ENCODE measurements at places on chromosomes 5 and 9. TPM values are rescaled to one million over a fixed set of nuclear protein-coding genes. Genes with fewer than 3 reads are reported as not detected.

DNA sequence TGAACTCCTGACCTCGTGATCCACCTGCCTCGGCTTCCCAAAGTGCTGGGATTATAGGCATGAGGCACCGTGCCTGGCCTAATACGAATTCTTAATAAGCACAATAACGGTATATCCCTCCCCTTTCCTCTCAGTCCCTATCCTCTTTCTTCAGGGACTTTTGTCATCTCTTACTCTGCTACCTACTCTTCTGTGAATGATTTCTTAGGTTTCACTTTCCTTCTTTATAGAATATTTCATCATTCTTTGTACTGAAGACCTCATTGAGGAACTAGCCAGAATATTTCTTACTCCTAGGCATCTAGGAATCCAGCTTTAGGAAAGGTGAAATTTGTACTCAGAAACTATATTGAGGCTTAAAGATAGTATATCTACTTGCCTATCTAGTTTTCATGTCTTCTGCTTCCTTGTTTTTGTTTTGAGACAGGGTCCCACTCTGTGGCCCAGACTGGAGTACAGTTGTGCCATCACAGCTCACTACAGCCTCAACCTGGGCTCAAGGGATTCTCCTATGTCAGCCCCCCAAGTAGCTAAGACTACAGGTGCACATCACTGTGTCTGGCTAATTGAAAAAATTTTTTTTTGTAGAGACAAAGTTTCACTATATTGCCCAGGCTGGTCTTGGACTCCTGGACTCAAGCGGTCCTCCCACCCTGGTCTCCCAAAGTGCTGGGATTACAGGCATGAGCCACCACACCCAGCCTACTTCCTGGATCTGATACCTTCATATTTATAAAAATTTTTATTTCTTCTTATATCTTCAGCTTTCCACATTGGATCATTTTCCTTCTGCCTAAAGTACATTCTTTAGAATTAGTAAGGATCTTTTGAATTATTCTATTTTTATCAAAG, 69.7 kb downstream of the GPBP1 start:
- DNase-seq: no peak
- H3K4me3 ChIP-seq: no peak overlapping the region
- no peaks in the 10 kb centered on the region for H3K27me3 ChIP-seq

DNA sequence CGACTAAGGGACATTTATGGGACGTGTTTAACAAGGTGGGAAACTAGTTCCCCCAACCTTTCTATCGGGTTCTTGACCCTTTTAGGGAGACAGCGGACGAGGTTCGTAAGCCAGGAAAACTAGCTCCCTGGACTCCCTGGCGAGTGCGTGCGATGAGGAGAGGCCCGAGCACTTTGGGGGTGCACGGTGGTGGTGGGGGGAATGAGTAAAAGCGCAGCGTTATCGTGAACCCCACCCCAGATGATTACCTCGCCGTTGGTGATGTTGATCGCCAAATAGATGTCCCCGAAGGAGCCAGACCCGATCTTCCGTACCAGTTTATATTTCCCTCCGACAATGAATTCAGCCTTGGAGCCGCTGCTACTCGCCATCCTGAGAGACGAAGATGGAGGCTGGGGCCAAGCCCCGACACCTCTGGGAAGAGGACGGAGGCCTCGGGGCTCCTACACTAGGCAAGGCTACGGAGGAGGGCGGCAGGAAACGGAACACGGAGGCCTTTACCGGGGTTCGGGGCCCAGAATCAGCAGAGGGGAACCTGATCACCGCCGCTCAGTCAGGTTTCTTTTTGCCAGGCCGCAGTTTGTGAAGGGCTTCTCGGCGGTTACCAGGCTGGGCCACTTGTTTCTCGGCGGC, 529 bp downstream of the CSNK1A1 start:
- no peaks in the 10 kb centered on the region for H3K27me3 ChIP-seq
- H3K4me3 ChIP-seq: peak overlapping the region; percentile 86
- H3K36me3 ChIP-seq: no peaks in the 10 kb centered on the region
- peaks cover 47% of the 10 kb centered on the region for H3K4me1 ChIP-seq

The PCDHGA5 gene
- total RNA-seq: 8.8 TPM

The LHX3 gene
- total RNA-seq: not detected

The HMCN2 gene
- total RNA-seq: 6.1 TPM

DNA sequence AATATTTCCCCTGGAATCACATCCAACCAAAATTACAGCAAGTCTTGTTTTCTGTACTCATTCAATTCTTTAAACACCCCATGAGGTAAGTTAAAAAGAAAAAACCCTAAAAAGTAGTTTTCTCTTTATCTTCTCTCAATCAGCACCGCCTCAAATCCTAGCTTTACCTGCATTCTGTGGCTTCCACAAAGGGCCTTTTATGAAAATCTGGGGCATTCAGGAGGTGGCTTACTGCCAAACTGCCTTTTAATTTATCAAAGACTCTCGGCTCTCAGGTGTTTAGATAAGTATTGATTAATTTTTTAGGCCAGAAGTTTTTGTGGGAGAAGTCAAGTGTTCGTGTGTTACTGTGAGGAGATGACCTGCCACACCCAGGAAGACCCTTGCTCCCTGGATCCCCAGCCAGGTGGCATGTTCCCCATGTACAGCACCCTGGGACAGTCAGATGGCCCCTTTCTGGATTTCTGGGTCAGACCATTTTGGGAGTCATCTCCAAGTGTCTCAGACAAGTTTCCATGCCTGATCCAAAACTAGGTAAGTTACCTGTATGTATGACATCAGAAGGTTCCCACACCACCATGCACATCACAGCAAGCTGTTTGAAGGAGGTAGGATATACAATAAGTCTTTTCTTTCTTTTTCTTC, 6.2 kb upstream of the TMEM171 start:
- no peaks in the 10 kb centered on the region for H3K27me3 ChIP-seq
- no peaks in the 10 kb centered on the region for H3K36me3 ChIP-seq
- H3K27ac ChIP-seq: no peak overlapping the region
- H3K4me1 ChIP-seq: no peaks in the 10 kb centered on the region

DNA sequence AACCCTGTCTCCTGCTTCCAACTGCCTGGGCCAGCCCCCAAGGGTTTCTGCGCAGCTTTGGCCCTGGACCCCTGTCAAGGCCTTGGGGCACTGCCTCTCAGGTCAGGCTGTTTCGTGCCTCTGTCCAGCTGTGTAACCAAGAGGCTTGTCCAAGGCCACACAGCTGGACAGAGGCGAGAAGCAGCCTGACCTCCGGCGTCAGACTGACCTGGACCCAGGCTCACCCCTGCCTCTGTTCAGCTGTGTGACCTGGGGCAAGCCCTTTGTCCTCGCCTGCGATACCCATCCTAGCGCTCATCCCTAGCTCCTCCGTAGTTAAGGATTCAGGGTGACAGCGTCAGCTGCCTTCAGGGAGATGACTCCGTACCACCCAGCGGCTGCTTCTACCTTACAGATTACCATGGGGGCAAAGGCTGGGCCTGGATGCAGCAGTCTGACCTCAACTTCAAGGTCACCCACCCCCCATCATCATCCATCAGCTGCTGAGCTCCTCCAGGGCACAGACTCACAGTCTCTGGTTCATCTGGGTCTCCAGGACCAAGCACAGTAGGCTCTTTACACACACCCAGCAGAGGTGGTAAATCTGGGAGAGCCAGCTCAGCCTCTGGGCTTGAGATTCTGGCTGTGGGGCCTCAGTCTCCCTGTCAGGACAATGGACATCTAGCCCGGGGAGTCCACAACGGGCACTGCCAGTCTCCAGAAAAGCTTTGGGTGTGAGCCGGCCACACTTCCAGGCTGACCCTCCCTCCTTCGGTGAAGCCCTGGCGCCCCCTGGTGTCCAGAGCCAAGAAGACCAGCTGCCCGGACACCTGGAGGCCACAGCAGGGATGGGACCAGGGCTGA, 7.9 kb downstream of the AK1 start:
- H3K4me3 ChIP-seq: no peak overlapping the region
- H3K36me3 ChIP-seq: no peaks in the 10 kb centered on the region
- H3K4me1 ChIP-seq: peaks cover 64% of the 10 kb centered on the region
- H3K27me3 ChIP-seq: no peaks in the 10 kb centered on the region
- peak; percentile 94 for DNase-seq
- peak overlapping the region; percentile 39 for H3K27ac ChIP-seq

The PCDHB10 gene
- 1.1 TPM for total RNA-seq

DNA sequence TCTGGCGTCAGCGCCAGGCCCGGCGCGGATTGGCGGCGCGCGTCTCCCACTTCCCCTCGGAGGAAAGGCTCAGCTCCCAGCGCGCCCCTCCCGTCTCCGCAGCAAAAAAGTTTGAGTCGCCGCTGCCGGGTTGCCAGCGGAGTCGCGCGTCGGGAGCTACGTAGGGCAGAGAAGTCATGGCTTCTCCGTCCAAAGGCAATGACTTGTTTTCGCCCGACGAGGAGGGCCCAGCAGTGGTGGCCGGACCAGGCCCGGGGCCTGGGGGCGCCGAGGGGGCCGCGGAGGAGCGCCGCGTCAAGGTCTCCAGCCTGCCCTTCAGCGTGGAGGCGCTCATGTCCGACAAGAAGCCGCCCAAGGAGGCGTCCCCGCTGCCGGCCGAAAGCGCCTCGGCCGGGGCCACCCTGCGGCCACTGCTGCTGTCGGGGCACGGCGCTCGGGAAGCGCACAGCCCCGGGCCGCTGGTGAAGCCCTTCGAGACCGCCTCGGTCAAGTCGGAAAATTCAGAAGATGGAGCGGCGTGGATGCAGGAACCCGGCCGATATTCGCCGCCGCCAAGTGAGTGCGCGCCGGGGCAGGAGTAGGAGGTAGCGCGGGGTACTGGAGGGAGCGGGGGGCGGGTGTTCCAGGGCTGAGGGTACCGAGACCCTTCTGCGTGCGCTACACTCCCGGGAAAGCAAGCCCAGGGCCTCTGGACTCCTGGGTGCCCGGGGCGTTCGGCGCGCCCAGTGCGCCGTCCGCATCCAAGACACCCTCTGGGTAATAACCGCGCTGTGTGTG, at the start of gene MSX2:
Gene MSX2 (plus strand): TSS at position 99 of the 777 bp plus-strand sequence. CDS start 78 bp downstream, at position 177.
- H3K4me3 ChIP-seq: peak within 1 kb of the TSS; percentile 46
- H3K36me3 ChIP-seq: no peaks in the 10 kb centered on the region
- DNase-seq: peak; percentile 86
- peak within 1 kb of the TSS; percentile 74 for H3K27ac ChIP-seq
- H3K4me1 ChIP-seq: no peaks in the 10 kb centered on the region

DNA sequence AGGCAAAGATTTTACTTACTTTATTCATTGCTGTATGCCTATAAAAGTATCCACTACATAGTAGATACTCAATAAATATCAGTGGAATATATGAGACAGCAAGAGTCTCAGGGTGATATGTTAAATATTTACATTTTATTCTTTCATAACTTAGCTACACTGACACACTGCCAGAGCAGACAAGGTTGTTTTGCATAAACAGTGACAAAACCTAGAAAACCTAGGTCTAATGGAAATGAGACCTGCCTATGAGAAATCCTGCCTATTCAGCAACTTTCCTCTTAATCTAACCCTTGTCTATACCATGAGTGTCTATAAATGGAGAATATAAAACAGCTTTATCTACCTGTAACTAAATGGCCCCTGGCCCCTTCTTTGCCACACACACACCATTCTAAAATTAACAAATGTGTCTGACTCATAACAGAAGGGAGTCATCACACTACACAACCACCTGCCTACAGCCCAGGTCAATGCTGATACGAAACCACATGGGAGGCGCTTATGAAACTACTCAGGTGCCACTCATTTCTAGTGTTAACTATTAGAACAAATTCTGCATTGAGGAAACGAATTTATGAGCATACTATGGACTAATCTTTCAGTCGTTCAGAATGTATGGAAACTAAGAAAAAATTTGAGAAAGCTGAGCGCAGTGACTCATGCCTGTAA, 60.3 kb downstream of the UBAP2 start:
- DNase-seq: no peak
- H3K27ac ChIP-seq: no peak overlapping the region
- peaks cover 8% of the 10 kb centered on the region for H3K36me3 ChIP-seq
- no peaks in the 10 kb centered on the region for H3K4me1 ChIP-seq
- H3K4me3 ChIP-seq: no peak overlapping the region

The HAVCR2 gene
- 1.0 TPM for total RNA-seq

DNA sequence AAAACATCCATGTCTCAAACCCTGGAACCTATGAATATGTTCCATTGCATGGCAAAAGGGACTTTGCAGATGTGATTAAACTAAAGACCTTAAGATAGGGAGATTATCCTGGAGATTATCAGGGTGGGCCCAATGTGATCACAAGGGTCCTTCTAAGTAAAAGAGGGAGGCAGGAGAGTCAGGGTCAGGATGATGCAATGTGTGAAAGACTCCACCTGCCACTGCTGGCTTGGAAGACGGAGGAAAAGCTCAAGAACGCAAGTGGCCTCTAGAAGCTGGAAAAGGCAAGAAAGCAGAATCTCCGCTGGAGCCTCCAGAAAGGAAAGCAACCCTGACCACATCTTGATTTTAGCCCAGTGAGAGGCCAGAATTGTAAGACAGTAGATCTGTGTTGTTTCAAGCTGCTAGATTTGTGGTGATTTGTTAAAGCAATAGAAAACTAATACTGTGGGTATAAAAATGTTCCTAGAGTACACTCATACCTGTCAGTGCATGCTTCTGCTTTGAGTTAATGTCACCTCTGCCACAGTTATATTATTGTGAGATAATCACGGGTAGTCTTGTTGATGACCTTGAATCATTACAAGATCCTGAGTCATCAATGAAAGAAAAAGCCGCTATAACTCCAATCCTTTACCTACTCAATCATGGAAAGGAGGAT, 93.5 kb upstream of the TNPO1 start:
- H3K36me3 ChIP-seq: no peaks in the 10 kb centered on the region
- no peaks in the 10 kb centered on the region for H3K4me1 ChIP-seq
- DNase-seq: no peak
- no peak overlapping the region for H3K4me3 ChIP-seq
- no peak overlapping the region for H3K27ac ChIP-seq

The TXN gene
- total RNA-seq: 95.7 TPM

GRCh38 chr5:162372256-162372655, 304.7 kb downstream of the GABRG2 start:
- H3K4me1 ChIP-seq: no peaks in the 10 kb centered on the region
- no peak overlapping the region for H3K4me3 ChIP-seq
- H3K27ac ChIP-seq: no peak overlapping the region

DNA sequence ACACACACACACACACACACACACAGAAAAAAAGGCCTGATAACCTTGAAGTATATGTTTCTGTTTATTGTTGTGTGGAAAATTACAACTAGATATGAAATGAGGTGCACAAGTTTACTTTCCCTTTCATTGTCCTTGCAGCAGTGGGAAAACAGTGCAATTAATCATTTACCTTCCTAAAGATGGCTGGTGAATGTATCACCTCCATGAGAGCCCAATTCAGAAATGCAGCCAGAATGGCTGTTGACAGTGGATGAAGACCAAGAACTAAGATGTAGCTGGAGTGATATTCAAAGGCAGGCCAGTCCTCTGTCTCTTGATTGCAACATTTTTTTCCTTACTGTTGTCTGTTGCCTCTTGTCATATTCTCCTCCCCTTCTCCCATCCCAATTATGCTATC, 49.6 kb upstream of the EIF4EBP3 start:
- peaks cover 91% of the 10 kb centered on the region for H3K36me3 ChIP-seq
- no peak overlapping the region for H3K4me3 ChIP-seq
- no peak for DNase-seq
- H3K27ac ChIP-seq: no peak overlapping the region

DNA sequence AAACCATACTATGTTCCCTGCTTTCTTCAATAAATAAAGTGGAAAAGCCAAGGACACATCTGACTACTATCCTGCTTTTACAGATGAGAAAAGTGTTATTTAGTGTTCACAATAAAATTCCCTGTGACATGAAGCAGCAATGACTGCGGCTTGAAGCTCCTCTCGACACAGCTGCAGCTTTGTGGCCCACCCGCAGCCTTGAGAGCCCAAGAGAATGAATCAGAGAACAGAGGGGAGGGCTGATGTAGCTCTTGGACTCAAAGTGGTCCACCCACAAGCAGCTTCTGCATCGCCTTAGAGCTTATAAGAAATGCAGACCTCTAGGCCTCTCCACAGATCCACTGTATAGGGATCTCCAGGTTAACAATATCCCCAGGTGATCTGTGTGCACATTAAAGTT, 181.3 kb upstream of the GNA14 start:
- H3K4me3 ChIP-seq: no peak overlapping the region
- H3K4me1 ChIP-seq: peaks cover 46% of the 10 kb centered on the region
- H3K27me3 ChIP-seq: no peaks in the 10 kb centered on the region
- no peaks in the 10 kb centered on the region for H3K36me3 ChIP-seq
- H3K27ac ChIP-seq: no peak overlapping the region
- DNase-seq: no peak

The SPATA31A3 gene
- not detected for total RNA-seq

Data from heart right ventricle (tissue), 16 donors.